ENCODE measurements at places on chromosomes 12 and 14.

DNA sequence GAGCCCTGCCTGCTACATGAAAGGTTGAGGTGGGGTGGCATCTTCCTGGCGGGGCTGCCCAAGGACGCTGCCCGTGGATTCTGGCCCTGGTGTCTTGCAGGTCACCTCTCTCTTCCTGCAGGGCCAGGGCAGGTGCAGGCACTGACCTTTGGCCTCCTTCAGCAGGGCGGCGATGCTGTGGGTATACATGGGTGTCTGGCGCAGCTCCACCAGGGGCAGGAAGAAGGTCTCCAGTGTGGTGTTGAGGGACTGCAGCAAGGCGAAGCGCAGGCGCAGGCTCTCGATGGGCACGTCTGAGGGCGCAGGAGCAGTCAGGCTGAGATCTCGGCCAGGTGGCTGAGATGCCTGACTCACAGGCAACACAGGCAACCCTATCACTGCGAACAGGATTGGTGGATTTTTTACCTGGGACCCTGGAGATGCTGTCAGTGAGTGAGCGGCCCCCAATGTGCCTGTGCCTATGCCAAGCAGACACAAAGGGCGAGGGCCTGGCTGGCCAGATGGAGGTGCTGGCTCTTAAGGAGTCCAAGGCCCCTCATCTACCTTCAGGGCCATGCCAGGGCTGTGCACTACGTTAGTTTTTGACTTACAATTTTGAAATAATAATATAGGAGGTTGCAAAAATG is 45.7 kb downstream of the TRAFD1 start:
- no peak for DNase-seq

- no peak for DNase-seq
These were observed 2.0 kb downstream of the C14orf180 start for GRCh38 chr14:104581521-104581920.

- no peak for DNase-seq
These were observed 489.1 kb downstream of the FOXG1 start for GRCh38 chr14:29255692-29256091.

- no peak for DNase-seq
These were observed 718.1 kb downstream of the DIO2 start for GRCh38 chr14:79493081-79493645.

DNA sequence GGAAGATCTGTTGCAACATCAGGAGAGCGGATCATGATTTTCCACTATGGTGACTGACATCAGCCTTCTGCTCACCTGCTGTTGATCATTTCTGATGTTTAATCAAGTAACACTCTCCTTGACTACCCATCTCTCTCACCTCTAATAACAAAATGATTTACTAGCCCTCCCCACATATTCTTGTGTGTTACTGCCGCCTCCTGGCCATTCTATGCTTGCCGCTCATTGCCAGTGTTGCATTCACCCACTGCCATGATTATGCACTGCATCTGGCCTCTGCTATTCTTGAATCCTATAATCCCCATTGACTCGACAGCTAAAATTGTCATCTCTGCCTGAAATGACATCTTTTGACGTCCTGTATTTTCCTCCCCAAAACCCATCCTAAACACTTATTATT is 113.8 kb downstream of the RERGL start:
- DNase-seq = no peak

- no peak for DNase-seq
These were observed 28.9 kb downstream of the COX16 start for GRCh38 chr14:70330596-70330995.

- no peak for DNase-seq
These were observed 7.9 kb upstream of the POU6F1 start for GRCh38 chr12:51225771-51226170.

DNA sequence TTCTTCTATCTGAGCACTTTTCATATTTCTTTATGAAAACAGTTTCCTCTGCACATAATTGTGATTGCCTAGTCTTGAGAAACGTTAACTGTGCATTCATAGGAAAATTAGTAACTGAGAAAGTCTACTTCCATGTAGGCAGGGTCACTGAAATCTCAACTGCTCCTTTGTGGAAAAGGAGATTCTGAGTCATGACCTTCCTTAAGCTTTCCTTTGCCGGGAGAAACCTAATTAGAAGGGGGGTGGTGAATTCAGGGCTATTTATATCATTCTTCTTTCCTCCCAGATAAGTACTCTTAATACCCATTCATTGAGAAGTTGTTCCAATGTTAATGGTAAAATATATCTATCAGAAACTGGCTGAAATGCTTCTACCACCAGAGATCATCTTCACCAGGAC is 751.0 kb upstream of the TMEM132C start:
- DNase-seq = no peak

- DNase-seq = peak; percentile 1
These were observed 872 bp downstream of the FAM177A1 start for GRCh38 chr14:35046751-35047536.

DNA sequence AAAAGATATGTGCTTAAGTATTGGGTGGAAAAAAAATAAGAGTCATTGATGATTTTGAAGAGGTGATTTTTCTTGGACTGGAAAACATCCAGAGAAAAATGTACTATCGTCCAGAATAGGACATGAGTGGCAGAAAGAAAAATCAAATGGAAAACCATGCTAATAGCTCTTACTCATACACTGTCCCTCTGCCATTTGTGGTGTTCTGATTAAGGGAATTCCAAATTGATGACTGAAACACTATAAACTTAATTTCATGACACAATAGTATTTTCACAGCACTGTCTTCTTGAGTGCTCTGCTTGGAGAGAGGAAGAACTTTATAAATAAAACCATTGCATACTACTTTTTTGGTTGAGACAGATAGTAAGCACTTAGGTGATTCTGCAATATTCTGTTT is 72.4 kb downstream of the USP15 start:
- DNase-seq = no peak
